ENCODE measurements at places on chromosomes 5 and 9.

GRCh38 chr5:94910721-94911120 lies 292.3 kb downstream of the SLF1 start:
- DNase-seq = no peak

DNA sequence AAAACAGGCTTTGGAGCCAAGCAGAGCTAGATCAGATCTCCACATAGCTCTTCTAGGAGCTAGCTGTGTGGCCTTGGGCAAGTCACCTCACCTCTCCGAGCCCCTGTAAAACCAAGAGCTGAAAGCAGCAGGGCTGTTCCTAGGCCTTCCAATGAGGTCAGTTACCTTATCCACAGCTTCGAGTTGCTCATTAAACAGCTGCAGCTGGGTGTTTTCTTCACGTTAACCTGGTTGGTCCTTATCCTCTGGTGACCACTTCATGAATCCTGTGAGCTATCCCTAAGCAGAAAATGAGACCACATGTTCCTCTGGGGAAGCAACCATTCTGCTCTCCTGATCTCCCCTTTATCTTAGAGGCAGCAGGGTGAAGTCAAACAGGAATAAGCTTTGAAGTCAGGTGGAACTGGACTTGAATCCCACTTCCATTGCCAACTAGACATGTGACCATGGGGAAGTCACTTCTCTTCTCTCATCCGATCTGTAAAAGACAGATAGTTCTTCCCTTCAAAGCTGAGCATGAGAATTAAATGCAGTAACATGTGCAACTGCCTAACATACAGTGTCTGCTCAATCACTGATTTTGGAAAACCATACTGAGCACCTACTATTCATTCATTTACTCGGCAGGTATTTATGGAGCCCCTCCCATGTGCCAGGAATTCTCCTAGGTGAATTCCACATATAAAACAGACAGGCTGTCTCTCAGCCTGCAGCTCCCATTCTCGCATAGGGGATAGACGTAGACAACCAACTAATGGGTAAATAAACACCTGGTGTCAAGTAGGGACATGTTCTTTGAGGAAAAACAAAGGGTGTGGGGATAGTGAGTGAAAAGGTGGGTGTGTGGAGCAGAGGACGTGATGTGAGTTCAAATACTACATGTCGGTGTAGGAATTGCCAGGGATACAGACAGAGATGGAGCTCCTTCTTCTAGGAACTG lies 111.7 kb upstream of the BOD1 start:
- DNase-seq = no peak

GRCh38 chr9:33791117-33791516 lies 4.2 kb upstream of the PRSS3 start:
- no peak for DNase-seq

DNA sequence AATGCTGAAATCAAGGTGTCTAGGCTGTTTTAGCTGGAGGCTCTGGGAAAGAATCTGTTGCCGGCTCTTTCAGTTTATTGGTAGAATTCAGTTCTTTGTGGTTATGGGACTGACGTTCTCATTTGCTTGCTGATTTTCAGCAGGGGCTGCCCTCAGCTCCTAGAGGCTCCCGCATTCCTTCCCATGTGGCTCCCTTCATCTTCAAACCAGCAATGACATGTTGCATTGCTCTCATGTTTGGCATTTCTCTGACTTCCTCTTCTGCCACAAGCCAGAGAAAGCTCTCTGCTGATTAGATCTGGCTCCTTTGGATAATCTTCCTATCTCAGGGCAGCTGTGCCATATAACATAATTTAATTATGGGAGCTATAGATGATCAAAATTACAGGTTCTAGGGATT lies 360.3 kb downstream of the LRRC70 start:
- DNase-seq = no peak

DNA sequence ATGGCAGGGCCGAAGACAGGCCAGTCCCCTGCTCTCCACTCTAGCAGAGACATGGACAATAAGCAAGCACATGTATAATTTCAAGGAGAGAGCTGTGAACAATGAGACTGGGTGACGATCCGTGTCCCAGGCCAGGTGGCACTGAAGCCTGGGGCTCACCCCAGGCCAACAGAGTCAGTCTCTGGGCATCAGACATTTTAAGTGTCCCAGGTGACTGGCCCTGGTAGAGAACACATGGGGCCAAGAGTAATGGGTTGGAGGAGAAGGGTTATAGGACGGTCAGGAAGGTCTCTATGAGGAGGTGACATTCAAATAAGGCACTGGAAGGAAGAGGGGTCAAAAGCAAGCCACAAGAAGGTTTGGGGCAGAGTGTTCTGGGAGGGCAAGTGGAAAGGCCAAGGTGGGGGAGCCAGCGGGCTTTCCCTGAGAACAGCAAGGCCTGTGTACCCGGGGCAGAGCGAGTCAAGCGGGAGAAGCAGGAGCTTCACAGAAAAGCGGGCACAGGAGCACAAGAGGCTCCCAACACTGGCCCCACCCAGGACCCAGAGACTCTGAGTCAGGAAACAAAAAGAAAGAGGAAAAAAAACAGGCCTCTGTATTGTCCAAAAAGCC lies 1.1 kb upstream of the AKNA start:
- DNase-seq = no peak

- no peak for DNase-seq
These were observed 142.1 kb downstream of the EPB41L4A start for GRCh38 chr5:112276991-112277390.

GRCh38 chr5:151097820-151098767 lies 17.3 kb upstream of the TNIP1 start:
- no peak for DNase-seq

DNA sequence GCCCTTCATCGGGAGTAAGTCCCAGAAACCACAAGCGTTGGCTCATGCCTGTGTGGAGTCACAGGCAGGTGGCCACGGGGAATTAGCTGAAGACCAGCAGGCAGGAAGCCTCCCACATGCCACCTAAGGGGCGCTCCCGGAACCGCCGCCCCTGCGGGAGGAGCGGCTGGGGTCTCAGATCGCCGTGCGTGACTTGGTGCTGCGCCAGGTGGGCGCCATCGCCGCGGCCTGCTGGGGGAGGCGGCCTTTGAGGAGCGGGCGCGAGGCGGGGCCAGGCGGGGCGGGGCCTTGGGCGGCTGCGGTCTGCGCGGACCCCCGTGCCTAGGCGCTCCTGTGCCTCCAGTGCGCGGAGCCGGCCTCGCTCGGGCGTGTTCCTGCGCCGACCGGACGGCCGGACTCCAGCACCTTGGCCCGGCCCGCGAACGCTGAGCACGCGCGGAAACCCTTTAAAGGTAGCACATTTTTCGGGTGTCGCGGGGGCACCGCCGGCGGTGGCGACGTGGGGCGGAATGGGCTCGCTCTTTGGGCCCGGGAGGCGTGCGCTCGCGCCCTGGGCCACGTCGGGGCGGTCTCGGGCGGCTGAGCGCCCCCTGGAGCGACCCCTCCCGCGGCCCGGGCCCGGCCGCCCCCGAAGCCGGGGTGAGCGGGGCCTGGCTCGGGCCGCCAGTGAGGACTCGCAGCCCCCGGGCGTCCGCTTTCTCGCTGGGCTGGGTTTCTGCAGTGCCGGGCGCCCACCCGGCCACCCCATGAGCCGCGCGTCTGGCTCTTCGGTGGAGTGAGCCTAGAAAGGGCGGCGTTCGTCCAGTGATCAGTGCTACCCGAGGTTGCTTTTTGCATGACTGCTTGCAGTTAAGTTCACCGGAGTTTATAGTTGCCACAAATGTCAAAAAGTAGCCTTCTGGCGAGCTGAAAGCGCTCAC lies 24.5 kb downstream of the LECT2 start:
- no peak for DNase-seq

DNA sequence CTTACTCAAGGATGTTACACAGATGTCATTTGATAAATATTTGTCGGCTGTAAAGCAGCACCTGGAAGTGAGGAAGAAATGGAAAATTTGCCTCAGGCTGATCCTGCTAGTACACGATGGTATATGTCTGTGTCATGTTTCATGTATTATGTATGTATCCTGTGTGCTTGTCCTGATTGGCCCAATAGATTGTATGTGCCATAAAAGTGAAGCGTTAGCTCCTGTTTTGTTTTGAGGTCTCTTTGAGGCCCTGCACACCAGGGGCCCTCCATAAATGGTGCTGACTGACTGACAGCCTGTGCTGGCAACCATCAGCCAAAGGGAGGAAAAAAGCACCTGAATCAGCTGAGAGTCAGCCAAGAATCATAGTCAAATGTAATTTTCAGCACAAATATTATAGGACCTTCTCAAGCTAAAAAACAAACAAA lies 11.8 kb upstream of the LNPEP start:
- DNase-seq = no peak

- DNase-seq = no peak
These were observed 246.9 kb upstream of the GAS1 start for GRCh38 chr9:87193925-87194868.

- DNase-seq = no peak
These were observed 87.6 kb downstream of the UGCG start for GRCh38 chr9:111984086-111984802.

DNA sequence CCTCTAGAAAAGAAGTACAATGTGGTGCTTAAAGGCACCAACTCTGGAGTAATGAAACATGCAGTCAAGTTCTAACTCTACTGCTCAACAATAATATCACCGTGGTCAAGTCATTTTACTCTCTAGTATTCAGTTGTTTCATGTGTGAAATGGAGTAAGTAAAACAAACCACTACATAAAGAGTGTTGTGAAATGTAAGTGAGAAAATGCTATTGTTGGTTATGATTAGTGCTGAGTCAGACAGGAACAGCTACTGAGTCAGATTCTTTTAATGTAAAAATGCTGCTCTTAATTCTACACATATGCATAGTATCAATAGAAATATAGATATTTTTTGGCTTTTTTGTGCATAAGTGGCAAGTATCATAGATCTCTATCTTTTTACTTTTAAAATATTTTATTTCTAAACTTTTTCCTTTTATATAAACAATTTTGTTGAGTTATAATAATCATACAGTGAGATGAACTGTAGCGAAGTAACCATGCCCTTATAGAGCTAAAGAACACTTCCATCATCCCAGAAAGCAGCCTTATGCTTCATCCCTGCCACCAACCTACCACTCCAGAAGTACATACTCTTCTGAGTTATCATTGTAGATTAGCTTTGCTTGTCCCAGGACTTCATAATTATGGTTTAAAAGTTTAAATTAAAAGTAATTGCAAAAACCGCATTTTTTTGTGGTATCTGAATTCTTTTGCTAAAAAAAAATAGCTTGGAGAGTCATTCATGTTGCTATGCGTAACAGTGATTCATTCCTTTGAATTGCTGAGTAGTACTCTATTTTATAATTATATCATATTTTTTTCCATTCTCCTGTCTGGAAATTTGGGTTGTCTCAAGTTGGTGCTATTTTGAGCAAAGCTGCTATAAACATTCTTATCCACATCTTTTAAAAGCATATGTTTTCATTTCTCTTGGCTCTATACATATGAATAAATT lies 548.2 kb upstream of the CLINT1 start:
- no peak for DNase-seq

DNA sequence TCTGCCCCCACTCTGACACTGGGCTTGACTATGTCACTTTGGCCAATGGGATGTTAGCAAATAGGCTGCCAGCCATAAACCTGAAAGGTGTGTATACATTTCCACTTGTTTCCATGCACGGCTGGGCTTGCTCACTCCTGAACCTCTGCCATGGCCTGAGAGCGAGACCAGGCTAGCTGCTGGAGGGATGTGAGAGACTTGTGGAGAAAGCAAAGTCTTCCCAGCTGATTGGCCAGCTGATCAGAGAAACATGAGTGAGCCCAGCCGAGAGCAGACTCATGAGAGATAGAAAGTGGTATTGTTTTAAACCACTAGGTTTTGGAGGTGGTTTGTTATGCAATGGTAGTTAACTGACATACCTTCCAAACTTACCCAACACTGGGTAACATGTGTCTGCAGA lies 13.9 kb downstream of the FAM193B start:
- DNase-seq = no peak

DNA sequence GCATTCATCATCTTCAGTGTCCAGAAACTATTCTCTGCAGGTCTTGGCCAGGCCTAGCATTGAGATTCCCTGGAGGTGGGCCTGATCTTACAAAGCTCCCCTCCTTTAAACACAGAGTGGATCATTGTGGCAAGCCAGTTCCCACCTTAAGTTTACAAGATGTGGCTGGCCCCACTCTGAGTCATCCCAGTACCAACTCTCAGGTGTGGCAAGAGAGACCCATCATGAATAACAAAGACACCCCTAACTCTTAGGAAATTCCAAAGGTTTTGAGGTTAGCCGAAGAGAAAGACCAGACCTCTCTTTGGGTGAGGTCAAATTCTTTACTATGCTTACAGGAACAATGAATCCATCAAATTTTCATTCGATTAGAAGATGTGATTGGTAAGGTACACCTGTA lies 78.2 kb downstream of the RFK start:
- DNase-seq = no peak

DNA sequence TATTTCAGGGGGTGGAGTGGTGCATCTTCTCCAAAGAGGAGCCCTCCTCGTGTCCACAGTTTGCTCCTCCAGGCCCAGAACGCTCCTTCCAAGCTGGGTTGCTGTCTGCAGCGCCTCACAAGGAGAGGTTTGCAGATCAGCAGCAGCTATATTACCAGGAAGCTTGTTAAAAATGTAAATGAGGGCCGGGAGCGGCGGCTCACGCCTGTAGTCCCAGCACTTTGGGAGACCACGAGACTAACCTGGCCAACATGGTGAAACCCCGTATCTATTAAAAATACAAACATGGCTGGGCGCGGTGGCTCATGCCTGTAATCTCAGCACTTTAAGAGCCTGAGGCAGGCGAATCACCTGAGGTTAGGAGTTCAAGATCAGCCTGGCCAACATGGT lies 25.0 kb upstream of the FRMPD1 start:
- no peak for DNase-seq

DNA sequence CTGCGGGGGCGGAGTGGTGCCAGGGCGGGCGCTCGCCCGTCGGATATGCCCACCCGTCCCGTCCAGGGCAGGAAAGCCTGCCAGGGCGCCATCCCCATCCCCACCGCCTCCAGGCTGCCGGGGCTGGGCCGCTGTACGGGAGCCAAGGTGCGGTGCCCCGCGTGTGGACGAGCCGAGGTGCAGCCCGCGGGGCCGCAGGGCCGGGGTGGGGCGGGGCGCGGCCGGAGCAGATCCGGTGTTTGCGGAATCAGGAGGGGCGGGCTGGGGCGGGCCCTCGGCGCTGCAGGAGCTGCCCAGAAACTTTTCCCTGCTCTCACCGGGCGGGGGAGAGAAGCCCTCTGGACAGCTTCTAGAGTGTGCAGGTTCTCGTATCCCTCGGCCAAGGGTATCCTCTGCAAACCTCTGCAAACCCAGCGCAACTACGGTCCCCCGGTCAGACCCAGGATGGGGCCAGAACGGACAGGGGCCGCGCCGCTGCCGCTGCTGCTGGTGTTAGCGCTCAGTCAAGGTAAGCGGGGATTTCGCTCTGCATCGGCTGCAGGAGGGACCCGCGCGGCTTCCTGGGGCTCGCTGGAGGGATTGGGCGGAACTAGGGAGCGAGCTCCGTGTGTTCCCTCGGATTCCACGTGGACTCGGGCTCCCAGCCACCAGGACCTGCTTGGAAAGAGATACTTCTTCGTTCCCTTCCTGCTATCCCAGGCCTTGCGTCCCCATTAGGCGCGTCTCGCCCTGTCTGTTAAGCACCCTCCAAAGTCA lies at the start of gene ITGA2:
Gene ITGA2 (plus strand): TSS at position 328 of the 756 bp plus-strand sequence. CDS start 117 bp downstream, at position 445.
- no peak for DNase-seq

DNA sequence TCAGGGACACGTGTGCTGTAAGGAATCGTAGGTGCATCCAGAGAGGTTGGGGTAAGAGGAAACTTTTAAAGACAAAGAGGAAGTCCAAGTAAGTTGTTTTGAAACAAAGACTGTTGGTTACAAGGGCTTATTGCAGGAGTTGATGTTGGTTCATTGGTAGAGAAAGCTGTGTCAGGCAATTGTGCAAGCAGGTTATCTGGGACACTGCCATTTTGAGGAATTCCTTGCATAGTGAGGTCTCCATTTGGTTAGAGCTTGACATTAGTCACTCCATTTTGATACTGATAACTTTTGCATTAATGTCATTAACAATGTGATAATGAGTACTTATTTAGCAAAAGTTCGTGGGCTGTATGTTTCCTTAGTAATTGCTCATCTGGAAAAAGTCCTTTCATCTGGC lies 24.9 kb downstream of the CNOT6 start:
- peak; percentile 85 for DNase-seq

Measured in GF-D8 (cell line).